ENCODE measurements at places on chromosomes 13 and 19.

DNA sequence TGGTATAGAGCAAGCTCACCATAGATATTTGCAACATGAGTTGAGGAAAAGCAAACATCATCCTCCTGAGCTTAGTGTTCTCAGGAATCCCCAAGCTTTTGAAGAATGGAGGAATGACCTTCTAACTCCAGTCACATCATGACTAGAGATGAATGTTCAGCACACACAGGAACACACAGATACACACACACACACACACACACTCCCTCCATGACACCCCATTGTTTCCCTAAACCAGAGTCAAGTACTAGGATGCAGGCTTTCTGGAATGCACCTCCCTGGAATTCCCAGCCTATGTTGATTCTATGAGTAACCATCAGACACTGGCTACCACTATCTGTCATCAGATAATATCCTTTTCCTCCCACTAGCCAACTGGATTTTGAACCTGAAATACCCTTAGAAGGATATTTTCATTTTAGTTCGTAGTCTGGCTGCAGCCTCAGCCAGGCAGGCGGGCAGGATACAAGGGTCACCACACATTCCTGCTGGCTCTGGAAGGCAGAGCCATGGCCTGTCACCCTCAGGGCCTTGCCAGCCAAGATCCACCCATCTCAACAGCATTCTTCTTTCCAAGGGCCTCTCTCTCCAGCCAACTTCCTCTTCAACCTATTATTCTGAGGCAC, 162.4 kb downstream of the FOXO1 start:
- no peak for DNase-seq

DNA sequence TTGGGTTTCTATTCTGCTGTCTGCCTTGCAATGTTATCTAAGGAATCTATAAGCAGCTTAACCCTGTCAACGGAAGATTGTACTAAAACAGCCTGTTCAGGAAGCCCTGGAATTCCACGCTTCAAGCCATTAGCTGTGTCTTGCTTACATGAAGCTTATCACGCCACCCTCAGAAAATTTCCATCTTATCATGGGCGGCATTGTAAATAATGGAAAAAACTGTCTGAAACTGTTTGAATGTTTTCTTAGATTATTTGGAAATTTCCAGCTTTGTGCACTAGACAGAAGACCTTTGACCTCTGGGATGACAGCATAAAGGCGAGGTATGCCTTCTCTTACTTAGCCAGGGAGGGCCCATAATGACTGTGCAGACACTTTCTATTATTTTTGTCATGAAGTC, 319.7 kb downstream of the KCNRG start:
- no peak for DNase-seq

- DNase-seq: no peak
Observed at GRCh38 chr19:7638802-7639465, 2.0 kb downstream of the STXBP2 start.

DNA sequence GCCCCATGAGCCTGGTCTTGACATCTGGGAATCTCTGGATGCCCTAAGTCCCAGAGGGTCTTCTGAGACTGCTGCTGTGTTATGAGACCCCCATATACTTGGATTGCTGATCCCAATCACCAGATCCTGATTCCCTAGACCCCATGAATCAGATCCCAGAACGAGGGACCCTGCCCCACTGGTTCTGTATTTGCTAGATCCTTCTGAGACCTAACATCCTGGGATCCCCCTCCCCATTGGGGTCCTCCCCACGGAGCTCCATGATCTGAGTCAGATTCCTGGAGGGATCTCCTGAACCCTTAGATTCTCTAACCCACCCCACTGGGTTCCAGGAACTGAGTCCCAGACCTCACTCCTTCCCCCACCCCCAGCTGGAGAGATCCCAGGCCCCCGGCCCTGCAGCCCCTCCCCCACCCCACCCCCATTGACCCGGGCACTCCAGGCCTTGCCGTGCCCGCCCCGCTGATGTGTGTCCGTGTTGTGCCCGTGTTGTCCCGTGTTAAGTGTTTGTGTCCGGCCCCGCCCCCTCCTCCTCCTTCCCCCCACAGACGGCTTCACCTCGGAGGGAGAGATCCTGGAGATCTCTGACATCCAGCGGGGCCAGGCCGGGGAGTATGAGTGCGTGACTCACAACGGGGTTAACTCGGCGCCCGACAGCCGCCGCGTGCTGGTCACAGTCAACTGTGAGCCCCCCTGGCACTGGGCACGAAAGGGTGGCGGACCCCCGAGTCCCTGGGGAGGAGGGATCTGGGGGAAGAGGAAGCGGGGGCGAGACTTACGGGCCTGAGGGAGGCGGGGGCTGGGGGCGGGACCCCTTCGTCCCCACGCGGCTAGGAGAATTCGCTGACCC, 15.0 kb downstream of the IGLON5 start:
- DNase-seq: no peak

- DNase-seq: no peak
Observed at GRCh38 chr13:36352350-36352749, 6.2 kb upstream of the SPART start.

GRCh38 chr19:54481326-54481930, 8.3 kb upstream of the CDC42EP5 start:
- DNase-seq: no peak

GRCh38 chr13:113140677-113141600, 17.5 kb upstream of the PROZ start:
- no peak for DNase-seq

- DNase-seq: no peak
Observed at GRCh38 chr13:98525456-98526181, 51.3 kb downstream of the STK24 start.

DNA sequence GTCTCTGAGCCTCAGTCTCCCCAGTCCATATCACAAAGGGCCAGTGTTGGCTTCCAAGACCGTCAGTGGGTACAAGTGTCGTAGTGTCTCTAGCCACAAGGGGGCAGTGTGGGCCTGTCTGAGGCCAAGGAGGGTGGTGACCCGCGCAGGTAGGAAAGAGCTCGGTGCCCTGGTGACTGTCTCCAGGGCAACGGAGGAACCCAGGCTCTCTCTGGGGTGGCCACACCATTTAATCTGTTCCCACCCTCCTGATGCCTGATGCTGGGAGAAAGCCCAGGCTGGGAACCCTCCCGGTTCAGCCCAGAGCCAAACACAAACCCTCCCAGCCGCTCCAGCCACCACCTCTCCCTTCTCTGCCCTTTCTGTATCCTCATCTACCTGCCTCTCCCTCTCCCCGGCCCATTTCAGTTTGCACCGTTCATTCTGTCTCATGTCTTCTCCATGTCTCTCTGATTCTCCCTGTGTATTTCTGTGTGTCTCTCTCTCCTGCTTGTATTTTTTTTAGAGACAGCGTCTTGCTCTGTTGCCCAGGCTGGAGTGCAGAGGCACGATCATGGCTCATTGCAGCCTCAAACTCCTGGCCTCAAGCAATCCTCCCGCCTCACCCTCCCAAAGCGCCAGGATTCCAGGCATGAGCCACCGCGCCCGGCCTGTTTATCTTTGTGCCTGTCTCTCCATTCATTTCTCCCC, 17.5 kb upstream of the MEIS3 start:
- DNase-seq: peak; percentile 79

DNA sequence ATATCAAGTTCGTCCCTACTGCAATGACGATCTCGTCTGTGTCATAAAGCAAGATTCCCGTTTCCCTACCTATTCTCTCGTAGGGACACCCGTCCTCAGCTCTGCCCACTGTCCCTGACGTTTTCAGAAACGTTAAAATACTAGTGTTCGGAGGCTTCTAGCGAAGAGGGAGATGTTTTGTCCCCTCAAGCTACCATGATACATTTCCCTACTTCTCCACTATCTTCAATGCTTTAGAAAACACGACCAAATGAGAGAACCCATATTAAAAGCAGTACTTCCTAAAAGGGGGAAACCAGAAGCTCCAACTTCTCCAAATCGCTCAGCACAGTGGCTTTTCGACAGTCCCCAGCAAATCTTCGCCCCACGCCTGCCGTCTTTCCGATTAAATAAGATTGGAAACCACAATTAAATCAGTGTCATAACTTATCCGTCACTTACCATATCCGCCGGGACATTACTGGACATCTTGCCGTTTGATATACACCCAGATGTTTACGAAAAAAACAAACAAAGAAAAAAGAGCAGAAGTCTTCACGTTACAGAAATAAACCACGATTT, 1.3 kb downstream of the UBL3 start:
- no peak for DNase-seq

DNA sequence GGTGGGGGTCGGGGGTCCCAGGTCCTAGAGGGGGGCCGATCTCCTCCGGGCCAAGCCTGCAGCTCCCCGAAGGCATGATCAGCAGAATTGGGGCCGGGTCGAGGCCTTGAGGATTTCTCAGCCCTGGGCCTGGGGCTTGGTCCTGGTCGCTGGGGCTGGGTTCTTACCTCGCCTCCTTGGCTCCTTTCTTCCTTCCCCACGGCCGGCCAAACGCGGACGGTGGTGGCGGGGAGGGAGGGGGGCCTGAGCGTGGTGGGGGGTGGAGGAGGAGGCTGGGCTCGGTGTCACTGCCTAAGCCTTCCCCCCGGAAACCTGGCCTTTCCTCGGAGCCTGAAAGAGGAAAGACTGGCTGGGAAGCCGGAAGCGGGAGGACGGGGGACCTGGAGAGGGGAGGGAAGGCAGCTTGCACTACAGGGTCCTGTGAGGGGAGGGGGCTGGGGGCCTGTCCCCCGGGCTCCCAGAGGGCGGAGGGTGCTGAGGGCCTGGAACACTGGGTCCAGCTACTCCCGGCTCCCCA, at the start of gene ZNF579:
Gene ZNF579, minus strand, starts transcription at position 221 of the 517 bp plus-strand sequence. CDS start 1,209 bp downstream, outside the sequence.
- peak; percentile 77 for DNase-seq

DNA sequence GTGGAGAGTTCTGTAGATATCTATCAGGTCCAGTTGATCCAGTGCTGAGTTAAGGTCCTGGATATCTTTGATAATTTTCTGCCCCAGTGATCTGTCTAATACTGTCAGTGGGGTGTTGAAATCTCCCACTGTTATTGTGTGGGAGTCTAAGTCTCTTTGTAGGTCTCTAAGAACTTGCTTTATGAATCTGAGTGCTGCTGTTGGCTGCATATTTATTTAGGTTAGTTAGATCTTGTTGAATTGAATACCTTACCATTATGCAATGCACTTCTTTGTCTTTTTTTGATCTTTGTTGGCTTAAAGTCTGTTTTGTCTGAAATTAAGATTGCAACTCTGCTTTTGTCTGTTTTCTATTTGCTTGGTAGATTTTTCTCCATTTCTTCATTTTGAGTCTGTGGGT, 15.4 kb downstream of the AP1M1 start:
- no peak for DNase-seq

DNA sequence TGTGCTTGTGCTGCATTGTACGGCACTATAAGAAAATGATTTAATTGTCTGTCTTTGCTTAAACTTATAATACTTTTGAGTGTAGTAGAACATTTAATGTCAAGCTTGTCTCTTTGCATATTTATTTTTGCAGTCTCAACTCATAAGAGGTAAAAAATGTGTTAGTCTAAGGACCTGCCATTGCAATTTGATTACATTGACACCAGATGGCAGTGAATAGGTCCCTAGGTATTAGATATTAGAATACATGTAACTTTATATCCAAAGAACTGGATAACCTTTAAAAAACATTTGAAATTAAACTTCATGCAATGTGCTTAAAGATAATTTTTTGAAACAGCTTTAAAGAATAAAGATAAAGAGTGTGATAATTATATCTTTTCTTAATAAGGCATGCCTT, 1421.3 kb downstream of the OLFM4 start:
- DNase-seq: no peak

DNA sequence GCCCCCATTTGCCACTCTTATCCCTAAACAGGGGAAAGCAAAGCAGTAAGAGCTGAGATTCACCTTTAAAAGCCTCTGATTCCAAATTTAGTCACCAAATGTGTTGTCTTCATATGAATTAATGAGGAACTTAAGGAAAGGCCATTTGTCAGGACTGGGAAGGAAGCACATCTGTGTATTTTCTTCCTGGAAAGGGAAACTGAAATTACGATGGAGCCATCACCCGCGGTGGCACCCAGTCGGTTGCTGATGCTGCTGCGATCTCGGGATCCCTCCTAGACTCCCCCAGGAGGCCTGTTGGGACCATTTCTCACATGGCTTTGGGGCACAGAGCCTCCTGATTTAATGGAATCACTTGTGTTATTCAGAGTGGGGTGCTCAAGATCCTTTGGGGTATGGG, 7.4 kb upstream of the IL4I1 start:
- DNase-seq: no peak

GRCh38 chr13:95588721-95589120, 36.2 kb downstream of the CLDN10 start:
- no peak for DNase-seq

GRCh38 chr19:41578886-41579285, 2.9 kb downstream of the CEACAM21 start:
- no peak for DNase-seq

DNA sequence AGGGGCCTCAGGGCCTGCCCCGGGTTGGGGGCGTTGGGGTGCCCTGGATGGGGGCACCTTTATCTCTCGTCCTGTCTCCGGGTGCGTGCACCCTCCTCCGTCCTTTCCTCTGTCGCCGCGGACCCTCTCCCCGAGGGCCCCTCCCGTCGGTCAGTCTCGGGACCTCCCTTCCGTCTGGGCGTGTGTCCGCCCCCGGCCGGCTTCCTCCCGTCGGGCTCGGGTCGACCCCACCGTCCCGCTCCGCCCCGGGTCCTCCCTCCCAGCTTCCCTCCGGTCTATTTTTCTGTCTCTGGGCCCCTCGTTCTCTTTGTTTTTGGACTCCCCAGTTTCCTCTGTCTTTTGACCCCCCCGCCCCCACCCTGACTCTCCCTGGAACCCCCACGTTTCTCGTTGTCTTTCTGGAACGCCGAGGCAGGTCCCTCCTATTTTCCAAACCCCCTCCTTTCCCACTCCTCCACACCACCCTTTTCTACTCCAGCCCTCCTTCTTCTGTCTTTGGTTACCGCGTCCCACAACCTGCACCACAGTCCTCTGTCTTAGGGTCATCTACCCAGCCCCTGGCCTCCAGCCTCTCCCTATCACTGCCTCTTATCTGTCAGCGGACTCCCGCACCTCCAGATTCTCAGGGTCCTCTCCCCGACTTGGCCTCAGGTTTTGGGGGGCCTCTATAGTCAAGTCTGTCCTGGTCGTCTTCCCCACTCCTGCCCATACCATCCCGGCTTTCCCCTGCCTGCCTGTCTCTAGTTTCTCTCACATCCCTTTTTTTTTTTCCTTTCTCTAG, 757 bp downstream of the EGLN2 start:
- no peak for DNase-seq

- DNase-seq: no peak
Observed at GRCh38 chr13:77891041-77891440, 27.6 kb downstream of the EDNRB start.
